ENCODE measurements at places on chromosomes 11 and 22.

- peak; percentile 83 for DNase-seq
These were observed at the start of gene UBE2L3 for GRCh38 chr22:21567456-21568346. Gene UBE2L3, plus strand, starts transcription at chr22:21567714. Its CDS starts 31 bp downstream, at chr22:21567745.

GRCh38 chr11:1194977-1195681 is 27.7 kb upstream of the MUC5B start:
- no peak for DNase-seq

DNA sequence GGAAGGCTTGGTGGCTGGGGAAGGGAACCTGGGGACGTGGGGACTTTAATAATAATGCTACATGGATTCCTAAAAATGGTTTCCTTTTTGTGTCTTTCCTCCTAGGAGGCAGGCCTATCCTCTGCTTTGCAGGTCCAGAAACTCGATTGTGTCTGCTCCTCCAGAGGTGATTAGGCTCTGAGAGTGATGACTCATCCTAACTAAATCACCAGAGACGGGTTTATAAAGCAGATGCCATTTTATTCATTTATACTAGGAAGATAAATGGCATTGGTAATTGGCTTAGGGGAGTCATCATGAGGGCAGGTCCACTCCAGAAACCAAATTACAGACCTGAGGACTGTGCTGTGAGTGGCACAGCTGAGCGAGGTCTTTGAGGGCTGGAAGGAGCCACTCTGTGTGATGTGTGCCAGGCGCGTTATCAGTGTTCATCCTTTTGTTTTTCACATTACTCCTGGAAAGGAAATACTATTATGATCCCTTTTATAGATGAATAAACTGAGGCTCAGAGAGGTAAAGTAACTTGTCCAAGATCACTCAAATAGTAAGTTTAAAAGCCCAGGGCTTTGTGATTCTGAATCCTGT is 7.1 kb downstream of the NLRX1 start:
- no peak for DNase-seq

DNA sequence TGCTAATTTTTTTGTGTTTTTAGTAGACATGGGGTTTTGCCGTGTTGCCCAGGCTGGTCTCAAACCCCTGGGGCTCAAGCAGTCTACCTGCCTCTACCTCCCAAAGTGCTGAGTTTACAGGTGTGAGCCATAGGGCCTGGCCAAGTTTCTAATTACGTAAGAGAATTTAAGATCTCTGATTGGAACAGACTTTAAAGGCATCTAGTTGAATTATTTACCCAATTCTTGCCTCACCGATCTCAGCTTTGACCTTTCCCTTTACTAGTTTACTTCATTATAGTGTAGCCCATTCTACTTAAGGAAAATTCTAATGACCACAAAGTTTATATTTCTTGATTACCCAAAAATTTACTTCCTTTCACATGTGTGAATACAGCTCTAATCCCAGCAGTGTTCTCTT is 81.6 kb downstream of the YAP1 start:
- DNase-seq = no peak

GRCh38 chr22:25388866-25389540 is 169.6 kb downstream of the CRYBB2 start:
- DNase-seq = peak; percentile 14
